ENCODE measurements at places on chromosomes 12 and 14.

DNA sequence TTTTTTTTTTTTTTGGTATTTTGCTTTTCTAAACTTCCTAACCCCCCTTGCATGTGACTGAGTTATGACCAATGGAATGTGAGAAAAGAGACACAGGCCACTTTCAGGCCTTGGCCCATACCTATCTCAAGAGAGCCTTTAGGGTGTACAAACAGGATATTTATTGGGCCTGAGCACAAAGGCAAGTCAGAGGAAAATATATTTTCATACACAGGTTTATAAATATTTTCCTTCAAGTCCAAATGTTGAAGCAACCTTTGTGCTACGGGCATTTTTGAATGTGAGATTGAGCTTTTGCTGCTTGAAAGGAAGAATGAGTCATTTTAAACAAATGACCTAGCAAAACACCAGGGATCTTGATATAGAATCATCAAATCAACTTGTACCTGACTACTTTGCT, 228.6 kb upstream of the E2F7 start:
- no peak for DNase-seq

DNA sequence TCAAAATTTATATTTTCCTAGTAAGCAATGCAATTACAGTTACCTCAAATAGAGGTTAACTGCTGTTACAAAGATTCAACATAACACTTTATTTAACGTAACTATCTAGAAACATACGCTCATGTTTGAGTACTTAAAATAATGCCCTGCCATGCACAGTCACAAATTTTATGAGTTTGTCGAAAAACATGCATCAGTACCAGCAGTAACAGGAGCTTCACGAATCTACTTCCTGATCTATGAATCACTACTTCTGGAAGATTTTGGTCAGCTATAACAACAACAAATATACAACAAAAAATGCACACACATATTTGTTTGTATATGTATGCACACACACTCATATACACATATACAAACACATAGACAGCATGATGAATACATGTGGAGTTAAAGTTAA, 881.8 kb downstream of the FSCB start:
- no peak for DNase-seq

DNA sequence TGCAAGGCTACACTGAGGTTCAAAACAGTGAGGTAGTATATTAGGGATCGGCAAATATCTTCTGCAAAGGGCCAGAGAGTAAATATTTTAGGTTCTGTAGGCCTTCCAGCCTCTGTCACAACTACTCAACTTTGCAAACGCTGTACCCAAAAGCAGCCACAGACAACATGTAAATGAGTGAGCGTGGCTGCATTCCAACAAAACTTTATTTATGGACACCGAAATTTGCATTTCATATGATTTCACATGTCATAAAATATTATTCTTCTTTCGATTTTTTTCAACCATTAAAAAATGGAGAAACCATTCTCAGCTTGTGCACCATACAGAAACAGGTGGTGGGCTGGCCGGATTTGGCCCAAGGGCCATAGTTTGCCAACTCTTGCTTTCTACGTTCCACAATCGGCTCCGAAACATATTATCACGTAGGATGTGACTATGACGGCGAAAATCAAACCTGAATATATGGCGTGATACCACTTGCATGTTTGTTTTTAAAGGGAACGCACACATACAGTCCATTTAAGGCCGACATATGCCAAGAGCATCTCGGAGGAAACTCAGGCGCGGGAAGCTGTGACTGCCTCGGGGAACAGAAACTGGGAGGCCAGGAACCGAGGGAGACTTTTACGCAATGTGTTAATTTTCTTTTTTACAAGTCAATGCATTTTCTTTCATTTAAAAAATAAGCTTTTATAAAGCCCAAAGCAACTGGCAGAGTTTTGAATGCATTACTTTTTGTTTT, 7.1 kb downstream of the NCOR2 start:
- no peak for DNase-seq

GRCh38 chr12:27595231-27595642, 71.2 kb downstream of the PPFIBP1 start:
- DNase-seq: no peak

DNA sequence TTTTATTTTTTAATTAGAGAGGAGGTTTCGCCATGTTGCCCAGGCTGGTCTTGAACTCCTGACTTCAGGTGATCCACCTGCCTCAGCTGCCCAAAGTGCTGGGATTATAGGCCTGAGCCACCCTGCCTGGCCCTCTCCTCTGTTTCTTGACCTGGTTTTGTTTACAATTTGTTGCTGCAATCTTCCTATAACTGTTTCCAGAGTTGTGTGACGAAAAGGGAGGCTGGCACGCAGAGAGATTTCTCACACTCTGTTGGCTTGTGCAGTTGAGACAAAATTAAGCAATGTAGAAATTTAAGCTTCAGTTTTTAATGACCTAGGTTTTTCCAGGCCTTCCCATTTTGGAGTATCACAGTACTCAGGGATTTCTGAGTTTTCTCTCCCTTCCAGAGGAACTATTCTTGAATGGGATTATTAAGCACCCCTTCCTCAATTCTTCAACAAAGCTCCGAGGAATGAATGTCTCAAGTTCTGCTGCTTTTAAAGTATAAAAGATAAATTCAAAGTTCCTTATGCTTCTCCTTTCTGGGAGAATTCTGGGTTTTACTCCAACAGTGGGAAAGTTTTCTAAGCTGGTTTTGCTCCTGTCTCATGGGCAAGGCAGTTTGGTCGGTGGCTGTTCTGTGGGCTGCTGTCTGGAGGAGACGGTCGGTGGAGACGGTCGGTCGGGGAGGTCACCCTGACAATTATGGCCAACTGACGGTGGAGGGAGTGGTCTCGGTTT, 20.4 kb upstream of the FOS start:
- no peak for DNase-seq

GRCh38 chr14:63735720-63736119, 7.9 kb upstream of the SGPP1 start:
- DNase-seq: no peak

DNA sequence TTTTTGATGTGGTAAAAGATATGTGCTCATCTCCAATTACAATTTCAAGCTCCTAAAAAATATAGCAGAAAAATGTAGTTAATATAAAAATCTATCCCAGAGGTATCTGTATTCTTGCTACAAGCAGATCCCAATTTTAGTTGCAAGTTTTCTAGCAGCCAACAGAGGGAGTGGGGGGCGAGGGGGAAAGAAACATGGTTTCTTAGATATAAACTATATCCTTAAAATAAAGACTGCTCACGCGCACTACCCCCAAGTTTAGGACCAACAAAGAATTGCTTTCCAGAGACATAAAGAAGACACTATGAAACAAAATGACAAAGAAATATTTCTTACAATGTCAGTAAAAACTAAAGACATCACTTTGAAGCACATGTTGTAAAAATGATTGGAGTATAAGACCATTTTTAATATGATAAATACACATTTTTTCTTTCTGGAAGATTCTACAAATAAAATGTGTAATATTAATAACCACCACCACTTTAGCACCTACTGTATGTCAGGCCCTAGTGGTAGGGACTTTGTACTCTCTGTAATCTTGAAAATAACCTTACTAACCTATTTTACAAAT, 5.4 kb downstream of the MAGOHB start:
- DNase-seq: no peak

GRCh38 chr12:77850129-77850528, 19.4 kb downstream of the NAV3 start:
- DNase-seq: no peak

DNA sequence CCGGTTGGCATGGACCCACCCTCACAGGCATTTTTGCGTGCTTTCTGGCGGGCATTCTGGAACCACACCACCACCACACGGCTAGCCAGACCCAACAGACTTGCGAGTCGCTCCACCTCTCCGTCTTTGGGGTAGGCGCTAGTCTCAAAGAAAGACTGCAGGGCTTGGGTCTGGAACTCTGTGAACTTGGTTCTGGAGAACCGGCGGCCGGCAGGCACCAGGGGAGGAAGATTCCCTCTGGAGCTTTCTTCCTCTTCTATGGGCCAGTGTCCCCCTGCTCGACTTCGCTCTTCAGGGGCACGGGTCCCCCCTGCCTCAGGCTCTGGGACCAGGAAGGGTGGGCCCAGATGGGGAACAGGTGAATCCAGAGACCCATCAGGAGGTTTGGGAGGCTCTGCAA, 26.6 kb downstream of the ZFHX2 start:
- no peak for DNase-seq

DNA sequence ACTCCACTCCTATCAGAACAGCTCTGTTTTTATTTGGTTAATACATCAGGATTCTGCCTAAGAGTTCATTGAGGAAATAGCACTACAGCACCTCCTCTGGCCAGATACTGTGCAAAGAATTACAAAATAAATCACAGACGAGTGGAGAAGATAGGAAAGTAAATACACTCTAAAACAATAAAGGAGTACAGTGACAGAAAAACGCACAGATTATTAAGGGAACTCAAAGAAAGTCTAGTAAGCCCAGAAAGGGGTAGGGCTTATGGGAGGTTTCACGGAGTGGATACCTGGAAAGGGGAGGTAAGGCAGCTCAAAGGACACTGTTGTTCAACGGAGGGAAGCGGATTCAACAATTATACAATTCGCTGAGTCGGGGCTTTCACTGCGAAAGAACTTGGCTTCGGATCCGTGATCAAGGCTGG, 5.5 kb downstream of the OR10AD1 start:
- DNase-seq: peak; percentile 36

DNA sequence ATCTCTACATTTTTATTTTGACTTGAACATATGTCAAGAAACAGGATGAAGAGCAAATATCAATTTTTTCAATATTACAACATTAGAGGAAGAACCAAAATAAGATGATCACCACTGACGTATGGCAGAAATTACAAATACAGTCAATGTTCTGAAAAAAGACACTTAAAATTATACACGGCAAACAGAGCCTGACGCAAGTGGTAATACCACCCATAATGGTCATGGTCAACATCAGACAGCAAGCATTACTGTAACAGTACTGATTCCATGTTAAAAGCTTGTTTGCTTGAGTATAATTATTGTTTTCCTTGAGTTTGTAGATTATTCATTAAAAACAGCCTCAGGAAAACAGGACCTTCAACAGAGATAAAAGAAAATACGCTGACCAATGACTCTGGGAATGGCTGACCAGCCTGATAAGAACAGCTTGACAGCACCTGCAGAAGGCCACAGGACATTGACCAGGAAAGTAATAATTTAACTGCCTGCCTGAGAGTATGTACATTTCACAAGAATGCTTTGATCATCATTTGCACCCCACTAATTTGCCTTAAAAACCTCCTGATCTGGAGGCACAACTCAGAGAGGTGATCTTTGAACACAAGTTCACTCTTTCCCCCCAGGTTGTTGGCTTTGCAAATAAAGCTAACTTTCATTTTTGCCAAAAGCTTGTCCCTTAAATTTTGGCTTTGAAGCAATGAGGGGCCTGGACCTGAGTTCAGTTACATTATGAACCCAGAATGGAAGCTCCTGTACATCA, 187.3 kb downstream of the IPO8 start:
- DNase-seq: no peak

- no peak for DNase-seq
Observed at GRCh38 chr14:102848830-102849525, 71.7 kb downstream of the TRAF3 start.

DNA sequence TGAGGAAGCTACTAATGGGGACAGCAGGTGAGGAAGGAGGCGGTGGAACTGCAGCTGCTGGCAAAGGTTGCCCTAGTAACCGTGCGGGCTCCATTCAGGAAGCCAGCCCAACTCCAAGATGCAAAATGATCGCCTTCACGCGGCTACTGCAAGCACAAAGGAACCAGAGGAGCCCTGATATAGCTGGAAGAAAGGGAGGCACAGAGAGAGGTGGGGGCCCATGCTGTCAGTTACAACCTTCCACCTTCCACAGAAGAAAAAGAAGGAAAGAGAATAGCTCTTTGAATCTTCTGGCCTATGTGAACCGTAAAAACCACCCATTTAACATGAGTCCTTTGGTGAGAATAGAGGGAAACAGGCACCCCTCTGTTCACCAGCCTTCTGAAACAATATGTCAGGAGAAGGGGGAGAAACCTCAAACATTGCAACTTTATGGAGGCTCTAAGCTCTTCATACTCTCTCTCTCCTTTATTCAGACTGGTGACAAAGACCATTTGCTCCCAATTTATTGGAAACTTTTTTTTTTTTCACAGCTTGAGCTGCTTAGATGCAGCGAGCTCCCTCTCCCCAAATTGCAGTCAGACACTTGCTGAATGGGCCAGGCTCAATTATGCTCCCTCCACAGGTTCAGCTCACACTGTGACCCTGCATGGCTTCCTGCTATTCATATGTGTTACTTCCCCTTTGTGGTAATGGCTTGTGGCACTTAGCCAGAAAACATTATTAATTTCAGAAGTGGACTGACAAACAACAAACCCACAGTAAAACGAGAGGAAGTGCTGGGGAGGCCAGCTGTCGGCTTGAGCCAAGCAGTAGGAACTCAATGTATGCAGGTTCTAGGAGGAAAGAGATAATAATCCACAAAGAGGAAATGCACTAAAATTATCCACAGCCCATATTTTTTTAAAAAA, 6.2 kb downstream of the DUSP6 start:
- peak; percentile 98 for DNase-seq

DNA sequence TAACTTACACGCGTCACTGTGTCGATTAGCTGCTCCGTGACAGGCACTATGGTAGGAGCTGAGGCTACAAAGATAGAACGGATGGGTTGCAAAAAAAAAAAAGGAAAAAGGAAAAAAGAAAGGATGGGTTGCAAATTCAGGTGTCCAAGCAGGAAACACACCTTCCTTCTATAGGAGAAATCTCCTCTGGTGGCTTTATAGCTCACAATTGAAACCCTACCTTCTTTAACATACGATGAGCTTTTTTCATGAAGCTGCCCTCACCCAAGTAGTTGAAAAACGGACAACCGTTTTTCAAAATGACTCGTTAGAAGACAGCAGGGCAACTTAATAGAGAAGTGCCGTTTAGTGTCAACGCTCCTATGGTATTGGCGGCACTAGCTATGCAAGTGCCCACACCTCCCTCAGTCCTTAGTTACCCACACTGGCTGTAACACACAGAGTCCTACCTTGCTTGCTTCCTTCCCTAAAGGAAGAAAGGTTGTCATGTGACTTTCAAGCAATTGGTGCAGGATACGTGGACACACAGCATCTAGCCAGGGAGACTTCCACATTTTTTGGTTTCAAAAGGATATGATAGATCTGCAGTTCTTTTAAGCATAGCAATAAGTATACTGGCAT, 682 bp upstream of the TRIP11 start:
- peak; percentile 51 for DNase-seq

DNA sequence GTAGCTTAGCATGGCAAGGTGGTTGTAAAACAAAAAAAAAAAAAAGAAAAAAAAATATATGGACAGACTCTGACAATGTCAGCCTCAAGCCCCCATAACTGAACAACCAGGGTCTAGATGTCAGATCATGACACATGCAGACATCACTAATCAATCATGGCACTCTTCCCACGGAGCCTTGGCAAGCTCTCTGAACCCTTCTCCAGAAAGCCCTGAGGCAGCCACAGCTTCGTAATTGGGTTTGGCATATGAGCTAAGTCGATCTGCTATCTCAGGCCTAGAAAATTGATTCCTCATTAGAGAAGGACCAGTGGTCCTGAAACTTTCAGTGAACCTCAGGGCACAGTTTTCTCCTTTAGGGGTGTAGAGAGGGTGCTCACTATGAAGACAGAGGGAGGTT, 112.2 kb downstream of the GPR135 start:
- no peak for DNase-seq

GRCh38 chr14:55838529-55839052, 258.6 kb downstream of the KTN1 start:
- no peak for DNase-seq

Measured in AML-193 (cell line).